Activated T-helper 1 cell treated with anti-CD3 and anti-CD28 coated beads, Interleukin-12 subunit alpha, Interleukin-12 subunit beta, Interleukin-2, Interleukin-4 antibody, amounts not matched to agents 30 ng/mL and 10 ng/mL and 1 ng/mL, durations not matched to agents 14 hours and 24 hours and 36 hours (primary cell): ENCODE measurements at places on chromosomes 5 and 9. TPM values are rescaled to one million over a fixed set of nuclear protein-coding genes. Genes with fewer than 3 reads are reported as not detected.

TAF11L5 gene
- not detected in 2 replicates for total RNA-seq

DNA sequence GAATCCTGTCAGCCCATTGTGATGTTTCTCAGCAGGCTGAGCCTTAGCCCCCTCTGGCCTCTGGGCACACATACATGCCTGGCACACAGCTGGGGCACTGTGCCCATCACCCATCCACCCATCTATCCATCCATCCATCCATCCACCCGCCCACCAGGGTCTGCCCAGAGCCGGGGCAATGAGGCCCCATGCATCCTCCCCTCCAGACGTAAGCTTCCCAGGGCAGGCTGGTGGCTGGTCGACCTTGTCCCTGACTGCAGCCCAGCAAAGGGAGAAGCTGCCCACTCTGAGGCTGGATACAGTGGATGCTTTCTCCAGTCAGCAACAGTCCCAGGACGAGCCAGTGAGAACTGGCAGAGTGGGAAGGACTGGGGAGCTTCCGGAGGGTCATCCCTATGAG lies 21.1 kb upstream of the SLC25A51 start:
- no peak for DNase-seq

DNA sequence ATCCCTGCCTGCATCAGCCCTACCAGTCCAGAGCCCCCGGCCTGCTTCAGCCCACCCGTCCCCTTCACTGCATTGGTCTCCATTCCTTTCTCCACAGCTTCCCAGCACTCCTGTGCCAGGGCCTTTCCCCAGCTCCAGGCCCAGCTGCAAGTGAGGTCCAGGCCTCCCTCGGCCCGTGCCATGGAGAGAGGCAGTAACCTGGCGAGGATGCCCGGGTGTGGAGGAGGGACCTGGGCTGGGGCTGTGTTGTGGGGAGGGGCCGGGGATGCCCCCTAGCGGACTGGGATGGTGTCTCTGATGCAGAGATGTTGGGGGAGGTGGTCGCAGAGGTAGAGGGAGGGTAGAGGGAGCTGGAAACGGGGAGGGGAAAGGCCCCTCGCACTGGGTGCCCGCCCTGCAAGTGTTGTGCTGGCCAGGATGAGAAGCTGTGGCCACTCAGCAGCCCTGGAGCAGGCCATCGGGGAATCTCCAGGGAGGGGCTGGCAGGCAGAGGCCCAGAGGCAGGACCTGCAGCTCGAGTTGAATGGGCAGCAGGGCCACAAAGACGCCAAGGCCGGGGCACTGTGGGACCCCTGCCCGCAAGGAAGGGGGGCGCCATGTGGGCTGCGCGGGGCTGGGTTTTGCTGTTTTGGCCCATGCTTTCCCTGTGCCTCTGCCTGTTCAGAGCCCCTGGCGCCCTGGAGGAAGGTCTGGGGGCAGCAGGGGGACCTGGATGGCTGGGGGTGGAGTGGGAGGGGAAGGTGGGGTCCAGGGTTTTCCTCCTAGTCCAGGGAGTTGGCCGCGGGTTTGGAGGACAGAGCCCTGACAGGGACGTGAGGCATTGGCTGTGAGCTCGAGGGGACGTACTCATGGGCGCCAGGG lies 26.0 kb upstream of the NKD2 start:
- DNase-seq, result no peak

DNA sequence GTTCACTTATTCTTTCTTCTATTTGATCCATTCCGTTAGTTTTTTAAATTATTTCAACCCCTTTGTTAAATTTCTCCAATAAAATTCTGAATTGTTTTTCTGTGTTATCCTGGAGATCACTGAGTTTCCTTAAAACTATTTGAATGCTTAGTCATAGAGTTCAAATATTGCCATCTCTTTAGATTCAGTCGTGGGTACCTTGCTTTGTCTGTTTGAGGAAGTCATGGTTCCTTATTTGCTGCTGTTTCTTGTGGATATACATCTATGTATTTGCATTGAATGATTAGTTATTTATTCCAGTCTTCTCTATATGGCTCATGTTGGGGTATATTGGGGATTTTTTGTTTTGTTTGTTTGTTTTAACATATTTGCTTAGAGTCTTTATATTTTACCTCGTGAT lies 80.6 kb downstream of the HINT1 start:
- no peak for DNase-seq
